RWPE2 (cell line): ENCODE measurements at places on chromosomes 3 and 15.

DNA sequence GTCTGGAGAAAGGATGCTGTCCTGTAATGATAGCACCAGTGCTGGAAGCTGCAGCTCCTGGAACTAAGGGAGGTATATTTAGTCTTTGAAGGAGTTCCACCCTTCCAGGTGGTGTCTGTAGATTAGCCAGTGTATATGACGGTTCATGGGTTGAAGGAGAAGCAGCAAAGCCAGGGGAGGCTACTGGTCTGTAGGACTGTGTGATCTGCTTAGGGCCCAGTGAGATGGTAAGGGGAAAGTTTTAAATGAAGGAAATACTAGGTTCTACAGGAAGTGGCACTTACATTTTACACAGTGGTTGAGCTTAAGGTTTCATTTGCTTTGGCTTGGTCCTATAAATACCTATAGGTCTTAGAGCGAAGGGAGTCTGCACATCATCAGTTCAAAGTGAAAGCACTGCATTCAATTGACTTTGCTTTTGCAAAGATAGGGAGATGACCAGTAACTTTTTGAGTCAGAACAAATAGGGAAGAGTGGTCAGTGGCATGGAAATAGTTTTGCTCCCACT, 5.6 kb downstream of the SLC25A38 start:
- peaks cover 63% of the 10 kb centered on the region for H3K36me3 ChIP-seq
- no peaks in the 10 kb centered on the region for H3K4me1 ChIP-seq
- H3K27ac ChIP-seq, result no peak overlapping the region
- DNase-seq, result no peak
- H3K27me3 ChIP-seq, result no peaks in the 10 kb centered on the region

- peaks cover 15% of the 10 kb centered on the region for H3K4me1 ChIP-seq
- no peaks in the 10 kb centered on the region for H3K36me3 ChIP-seq
- H3K27ac ChIP-seq, result no peak overlapping the region
- no peak overlapping the region for H3K4me3 ChIP-seq
- DNase-seq, result no peak
These were observed 55.2 kb upstream of the RNF7 start for GRCh38 chr3:141682921-141683320.

- H3K27me3 ChIP-seq, result no peaks in the 10 kb centered on the region
- no peak for DNase-seq
- no peaks in the 10 kb centered on the region for H3K36me3 ChIP-seq
- no peak overlapping the region for H3K27ac ChIP-seq
- H3K4me3 ChIP-seq, result no peak overlapping the region
These were observed 288.3 kb downstream of the ULK4 start for GRCh38 chr3:41673650-41674049.

DNA sequence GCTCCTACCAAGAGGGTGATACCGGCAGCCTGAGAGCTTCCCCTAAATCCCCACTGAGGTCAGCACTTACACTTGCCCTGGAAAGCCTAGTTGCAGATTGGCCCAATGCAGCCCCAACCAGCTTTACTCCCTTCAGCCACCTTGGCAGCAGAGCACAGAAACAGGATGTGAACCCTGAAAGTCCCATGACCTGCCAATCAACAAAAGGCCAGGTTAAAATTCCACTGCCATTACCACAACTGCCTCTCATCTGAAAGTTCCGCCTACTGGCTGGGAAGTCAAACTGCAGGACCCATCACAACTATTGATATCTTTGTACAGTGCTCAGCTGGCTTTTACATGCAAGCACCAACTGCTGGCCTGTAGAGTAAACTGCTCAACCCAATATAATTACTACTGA, 156.2 kb downstream of the ZMAT3 start:
- no peak overlapping the region for H3K27ac ChIP-seq
- H3K4me3 ChIP-seq, result no peak overlapping the region
- DNase-seq, result no peak

GRCh38 chr3:102057781-102058421, 208.6 kb downstream of the NFKBIZ start:
- peaks cover 9% of the 10 kb centered on the region for H3K4me1 ChIP-seq
- H3K4me3 ChIP-seq, result no peak overlapping the region
- H3K36me3 ChIP-seq, result no peaks in the 10 kb centered on the region
- H3K27ac ChIP-seq, result no peak overlapping the region
- no peaks in the 10 kb centered on the region for H3K27me3 ChIP-seq
- DNase-seq, result no peak

- no peak overlapping the region for H3K27ac ChIP-seq
- no peaks in the 10 kb centered on the region for H3K27me3 ChIP-seq
- H3K4me3 ChIP-seq, result no peak overlapping the region
- no peaks in the 10 kb centered on the region for H3K4me1 ChIP-seq
- peaks cover 75% of the 10 kb centered on the region for H3K36me3 ChIP-seq
- DNase-seq, result no peak
These were observed 42.5 kb downstream of the TAMM41 start for GRCh38 chr3:11803977-11804892.

GRCh38 chr15:101193120-101193644, 58.7 kb downstream of the CHSY1 start:
- no peak overlapping the region for H3K4me3 ChIP-seq
- no peak for DNase-seq
- H3K27me3 ChIP-seq, result no peaks in the 10 kb centered on the region
- H3K27ac ChIP-seq, result no peak overlapping the region
- peaks cover 64% of the 10 kb centered on the region for H3K4me1 ChIP-seq

DNA sequence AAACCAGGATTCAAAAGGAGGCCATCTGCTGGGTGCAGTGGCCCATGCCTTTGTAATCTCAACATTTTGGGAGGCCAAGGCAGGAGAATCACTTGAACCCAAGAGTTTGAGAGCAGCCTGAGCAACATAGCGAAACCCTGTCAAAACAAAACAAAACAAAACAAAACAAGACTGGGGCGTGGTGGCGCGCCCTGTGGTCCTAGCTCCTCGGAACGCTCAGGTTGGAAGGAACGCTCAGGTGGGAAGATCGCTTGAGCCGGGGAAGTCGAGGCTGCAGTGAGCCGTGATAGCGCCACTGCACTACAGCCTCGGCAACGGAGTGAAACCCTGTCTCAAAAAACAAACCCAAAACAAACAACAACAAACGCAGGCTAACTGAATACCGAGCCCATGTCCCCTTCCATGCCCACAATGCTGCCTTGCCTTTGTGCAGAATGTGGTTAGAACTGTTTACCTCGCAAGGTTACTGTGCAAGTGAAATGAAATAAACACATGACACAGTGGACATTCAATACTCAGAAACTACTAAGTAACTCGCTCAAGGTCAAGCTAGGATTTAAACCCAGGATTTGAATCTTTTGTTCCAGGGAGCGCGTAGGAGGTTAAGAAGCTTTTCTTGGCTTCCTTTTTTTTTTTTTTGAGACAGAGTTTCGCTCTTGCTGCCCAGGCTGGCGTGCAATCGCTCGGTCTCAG, 766 bp upstream of the EMC4 start:
- H3K4me1 ChIP-seq, result peaks cover 10% of the 10 kb centered on the region
- H3K36me3 ChIP-seq, result peaks cover 35% of the 10 kb centered on the region
- H3K27ac ChIP-seq, result peak overlapping the region; percentile 75
- peak overlapping the region; percentile 68 for H3K4me3 ChIP-seq
- H3K27me3 ChIP-seq, result no peaks in the 10 kb centered on the region

GRCh38 chr15:32887090-32887489, 169.3 kb downstream of the GREM1 start:
- DNase-seq, result no peak
- H3K4me3 ChIP-seq, result no peak overlapping the region
- H3K36me3 ChIP-seq, result no peaks in the 10 kb centered on the region
- no peak overlapping the region for H3K27ac ChIP-seq
- H3K27me3 ChIP-seq, result no peaks in the 10 kb centered on the region
- no peaks in the 10 kb centered on the region for H3K4me1 ChIP-seq

- H3K4me1 ChIP-seq, result no peaks in the 10 kb centered on the region
- H3K27me3 ChIP-seq, result no peaks in the 10 kb centered on the region
- H3K36me3 ChIP-seq, result no peaks in the 10 kb centered on the region
These were observed 989.5 kb downstream of the TUSC7 start for GRCh38 chr3:117699058-117699457.

- no peaks in the 10 kb centered on the region for H3K27me3 ChIP-seq
- DNase-seq, result no peak
- H3K27ac ChIP-seq, result no peak overlapping the region
- no peak overlapping the region for H3K4me3 ChIP-seq
- no peaks in the 10 kb centered on the region for H3K4me1 ChIP-seq
These were observed 40.8 kb downstream of the ZBTB11 start for GRCh38 chr3:101635954-101636798.

GRCh38 chr3:38650248-38650951, 913 bp upstream of the SCN5A start:
- H3K27ac ChIP-seq, result no peak overlapping the region
- no peaks in the 10 kb centered on the region for H3K36me3 ChIP-seq
- H3K4me3 ChIP-seq, result no peak overlapping the region
- peaks cover 25% of the 10 kb centered on the region for H3K27me3 ChIP-seq
- DNase-seq, result no peak
- H3K4me1 ChIP-seq, result no peaks in the 10 kb centered on the region

DNA sequence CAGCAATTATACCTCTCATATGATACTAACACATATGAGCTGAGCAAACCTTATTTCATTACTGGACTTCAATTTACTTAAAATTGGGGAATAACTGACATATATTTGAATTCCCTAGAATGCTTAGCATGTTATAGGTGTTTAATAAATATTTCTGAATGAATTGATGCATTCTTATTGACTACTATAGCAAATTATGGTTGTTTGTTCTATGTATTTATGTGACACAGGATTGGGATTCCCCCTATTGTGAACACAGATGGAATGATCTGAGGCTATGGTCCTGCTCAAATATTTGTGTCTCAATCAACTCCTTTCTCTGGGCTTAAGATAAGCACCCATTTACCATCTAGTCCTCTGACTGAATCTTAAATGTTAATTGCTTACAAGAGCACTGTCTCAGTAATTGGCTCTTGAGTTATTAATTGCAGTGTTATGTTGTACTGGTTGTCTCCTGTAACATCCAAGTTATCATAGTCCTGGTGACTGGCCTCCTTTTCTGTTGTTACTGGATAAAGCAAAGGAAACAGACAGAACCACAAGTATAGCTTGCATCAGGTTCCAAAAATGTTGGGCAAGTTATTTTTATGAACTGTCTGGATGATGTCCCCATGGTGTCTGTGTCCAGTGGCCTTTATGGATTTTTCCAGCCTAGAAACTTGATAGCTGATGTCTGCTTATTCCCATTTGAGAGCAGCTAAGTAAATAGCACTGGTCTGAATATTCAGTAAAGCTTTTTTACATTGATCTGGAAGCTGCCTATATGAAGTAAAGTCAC, 2.3 kb upstream of the UACA start:
- no peaks in the 10 kb centered on the region for H3K36me3 ChIP-seq
- no peak for DNase-seq
- H3K27me3 ChIP-seq, result no peaks in the 10 kb centered on the region
- no peak overlapping the region for H3K27ac ChIP-seq
- no peak overlapping the region for H3K4me3 ChIP-seq
- H3K4me1 ChIP-seq, result peaks cover 19% of the 10 kb centered on the region

DNA sequence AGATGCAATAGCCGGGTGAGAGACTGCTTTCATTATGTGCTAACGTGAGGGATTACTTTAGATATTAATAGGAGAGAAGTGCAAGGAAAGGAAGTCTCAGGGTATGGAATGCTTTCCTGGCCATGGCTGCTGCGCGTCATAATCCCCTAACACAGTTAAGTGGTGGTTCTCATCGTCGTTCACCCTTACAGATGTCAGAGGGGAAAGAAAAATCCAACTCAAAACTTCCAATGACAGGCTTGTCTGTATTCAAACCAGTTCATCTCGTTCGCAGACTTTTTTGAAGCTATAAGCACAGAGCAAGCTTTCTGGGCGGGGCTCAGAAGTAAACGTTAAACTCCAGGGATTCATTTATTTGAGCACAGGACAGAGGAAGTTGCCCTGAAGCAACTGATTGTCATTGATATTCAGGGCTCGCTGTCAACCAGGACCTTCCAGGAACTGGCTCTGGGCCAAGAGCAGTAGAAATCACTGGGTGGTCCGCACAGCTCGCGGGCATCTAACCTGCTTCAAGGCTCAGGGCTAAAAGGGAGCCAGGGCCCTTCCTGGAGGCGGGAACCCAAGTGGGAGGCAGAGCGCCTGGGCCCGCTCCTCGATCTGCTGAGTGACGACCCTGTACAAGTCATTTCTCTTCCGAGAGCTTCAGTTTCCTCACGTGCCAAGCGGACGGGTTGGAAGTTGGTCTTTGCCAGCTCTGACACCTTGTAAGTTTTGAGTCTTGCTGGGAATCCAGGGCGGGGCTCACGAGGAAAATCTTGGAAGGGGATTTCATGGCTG, 1.1 kb upstream of the LPP start:
- peaks cover 3% of the 10 kb centered on the region for H3K4me1 ChIP-seq
- peak overlapping the region; percentile 73 for H3K27ac ChIP-seq
- H3K4me3 ChIP-seq, result peak overlapping the region; percentile 72
- DNase-seq, result no peak
- H3K27me3 ChIP-seq, result no peaks in the 10 kb centered on the region
- H3K36me3 ChIP-seq, result no peaks in the 10 kb centered on the region

DNA sequence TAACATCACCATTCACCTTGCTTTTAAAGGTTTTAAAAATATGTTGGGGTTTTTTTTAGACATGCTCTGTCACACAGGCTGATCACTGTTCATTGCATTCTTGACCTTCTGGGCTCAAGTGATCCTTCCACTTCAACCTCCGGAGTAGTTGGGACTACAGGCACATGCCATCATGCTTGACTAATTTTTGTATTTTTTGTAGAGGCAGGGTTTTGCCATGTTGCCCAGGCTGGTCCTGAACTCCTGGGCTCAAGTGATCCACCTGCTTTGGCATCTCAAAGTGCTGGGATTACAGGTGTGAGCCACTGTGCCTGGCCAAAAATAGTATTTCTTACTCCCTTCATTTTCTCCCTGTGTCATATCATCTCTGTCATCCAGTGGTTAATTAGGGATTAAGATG, 101.4 kb downstream of the PIK3R4 start:
- no peak overlapping the region for H3K27ac ChIP-seq
- no peaks in the 10 kb centered on the region for H3K4me1 ChIP-seq
- H3K36me3 ChIP-seq, result no peaks in the 10 kb centered on the region

- H3K4me1 ChIP-seq, result no peaks in the 10 kb centered on the region
- H3K4me3 ChIP-seq, result no peak overlapping the region
- H3K36me3 ChIP-seq, result no peaks in the 10 kb centered on the region
- H3K27ac ChIP-seq, result no peak overlapping the region
- DNase-seq, result no peak
These were observed 377.3 kb upstream of the SEMA6D start for GRCh38 chr15:47339800-47340570.

- no peaks in the 10 kb centered on the region for H3K36me3 ChIP-seq
- H3K4me1 ChIP-seq, result no peaks in the 10 kb centered on the region
- peak; percentile 23 for DNase-seq
- no peaks in the 10 kb centered on the region for H3K27me3 ChIP-seq
- H3K4me3 ChIP-seq, result no peak overlapping the region
- H3K27ac ChIP-seq, result no peak overlapping the region
These were observed 185.2 kb downstream of the ATP10A start for GRCh38 chr15:25677719-25678499.

DNA sequence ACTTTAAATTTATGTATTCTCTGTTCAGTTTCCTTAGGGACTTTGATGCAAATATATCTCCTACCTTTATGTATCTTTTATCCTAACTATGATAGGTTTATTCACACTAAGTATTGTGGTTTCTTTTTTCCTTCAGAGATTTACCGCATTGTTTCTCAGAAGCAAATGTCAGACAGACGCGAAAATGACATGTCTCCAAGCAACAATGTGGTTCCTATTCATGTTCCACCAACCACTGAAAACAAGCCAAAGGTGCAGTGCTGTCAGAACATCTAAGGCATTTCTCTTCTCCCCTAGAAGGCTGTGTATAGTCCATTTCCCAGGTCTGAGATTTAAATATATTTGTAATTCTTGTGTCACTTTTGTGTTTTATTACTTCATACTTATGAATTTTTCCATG, 18.3 kb downstream of the RAB11A start:
- H3K27ac ChIP-seq, result no peak overlapping the region
- DNase-seq, result no peak
- H3K4me3 ChIP-seq, result no peak overlapping the region
- H3K4me1 ChIP-seq, result no peaks in the 10 kb centered on the region
